ENCODE measurements at places on chromosomes 7 and 10. TPM values are rescaled to one million over a fixed set of nuclear protein-coding genes. Genes with fewer than 3 reads are reported as not detected.

GRCh38 chr10:6396652-6397051 lies 183.4 kb downstream of the PRKCQ start:
- DNase-seq = no peak

GRCh38 chr10:85148693-85149640 lies 820.6 kb downstream of the CCSER2 start:
- DNase-seq = no peak

Gene TNKS2
- 61.5 TPM for total RNA-seq

GRCh38 chr7:3986927-3987326 lies 685.9 kb downstream of the SDK1 start:
- DNase-seq = no peak

Gene TRIL
- 0.29 TPM for total RNA-seq

DNA sequence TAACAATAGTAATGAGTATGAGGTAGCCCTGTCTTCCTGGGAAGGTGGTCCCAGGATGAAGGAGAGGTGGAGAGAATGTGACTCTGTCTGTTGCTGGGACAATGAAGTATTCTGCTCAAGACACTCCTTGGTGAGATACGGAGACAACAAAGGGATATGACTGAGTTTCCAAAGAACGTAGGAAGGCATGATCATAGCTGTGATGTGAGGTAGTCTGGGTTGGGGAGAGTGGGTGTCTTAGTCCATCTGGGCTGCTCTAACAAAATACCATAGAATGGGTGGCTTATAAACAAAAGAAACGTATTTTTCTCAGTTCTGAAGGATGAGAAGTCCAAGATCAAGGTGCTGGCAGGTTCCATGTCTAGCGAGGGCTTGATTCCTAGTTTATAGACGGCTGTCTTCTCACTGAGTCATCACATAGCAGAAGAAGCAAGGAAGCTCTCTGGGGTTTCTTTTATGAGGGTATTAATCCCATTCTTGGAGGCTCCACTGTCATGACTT lies 84.9 kb upstream of the RHOBTB1 start:
- DNase-seq = no peak

DNA sequence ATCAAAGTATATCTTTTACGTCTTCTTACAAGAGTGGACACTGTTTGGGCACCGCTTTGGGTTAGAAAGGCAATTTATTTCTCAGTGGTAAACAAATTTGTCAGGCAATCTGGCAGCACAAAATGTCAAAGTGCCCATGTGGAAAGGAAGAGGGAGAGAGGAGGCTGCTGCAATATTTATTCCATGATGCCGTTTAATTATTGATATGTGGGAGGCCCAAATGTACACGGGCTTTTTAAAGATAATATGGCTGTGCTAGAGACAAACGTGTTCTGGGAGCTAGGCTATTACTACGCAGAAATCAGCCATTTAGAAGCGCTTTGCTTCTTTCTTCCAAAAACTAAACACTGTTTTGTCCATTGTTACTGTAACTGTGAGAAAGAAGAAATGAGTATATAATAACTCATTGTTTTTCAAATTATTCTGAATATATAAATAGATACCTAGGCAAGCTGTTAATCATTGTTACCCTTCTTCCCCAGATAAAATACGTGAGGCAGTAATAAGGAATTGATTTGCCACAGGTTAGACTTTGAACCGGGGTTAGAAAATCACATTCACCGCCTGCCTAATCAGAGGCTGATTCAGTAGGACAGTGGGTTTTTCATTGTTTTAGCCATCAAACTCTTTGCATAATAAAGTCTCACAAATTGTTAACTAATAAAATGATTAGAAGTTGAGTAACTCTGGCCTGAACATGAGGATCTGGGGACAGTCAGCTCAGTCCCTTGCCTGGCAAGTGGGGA lies 116.5 kb upstream of the FRMD4A start:
- no peak for DNase-seq

Gene IFIT1
- total RNA-seq = 19.7 TPM

- no peak for DNase-seq
These were observed 7.2 kb upstream of the C1GALT1 start for GRCh38 chr7:7175075-7175695.

All from osteoblast (primary cell).